Fibroblast of lung (primary cell): ENCODE measurements at places on chromosomes 4 and X. TPM values are rescaled to one million over a fixed set of nuclear protein-coding genes. Genes with fewer than 3 reads are reported as not detected.

Gene STK32B
- total RNA-seq: under 0.01 and 0.50 TPM in 2 replicates

DNA sequence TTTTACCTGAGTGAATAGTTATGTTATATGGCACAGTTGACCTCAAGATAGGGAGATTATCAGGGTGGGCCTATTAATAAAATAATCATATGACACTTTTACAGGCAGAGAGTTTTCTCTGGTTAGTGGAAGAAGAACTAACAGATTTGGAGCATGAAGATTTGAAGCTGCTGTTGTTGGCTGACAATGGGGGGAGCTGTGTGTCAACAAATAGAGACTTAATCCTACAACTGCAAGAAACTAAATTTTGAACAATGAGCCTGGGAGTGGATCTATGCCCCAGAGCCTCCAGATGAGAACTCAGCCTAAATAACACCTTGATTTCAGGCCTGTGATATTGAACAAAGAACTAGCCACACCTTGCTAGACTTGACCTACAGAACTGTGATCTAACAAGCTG lies 7.2 kb upstream of the CCSER1 start:
- no peak overlapping the region for H3K27ac ChIP-seq
- DNase-seq: no peak
- no peaks in the 10 kb centered on the region for H3K36me3 ChIP-seq
- no peak overlapping the region for H3K4me3 ChIP-seq
- H3K4me1 ChIP-seq: no peaks in the 10 kb centered on the region
- H3K27me3 ChIP-seq: no peaks in the 10 kb centered on the region

- H3K27ac ChIP-seq: no peak overlapping the region
- no peaks in the 10 kb centered on the region for H3K4me1 ChIP-seq
- peak; percentile 70 for DNase-seq
- no peaks in the 10 kb centered on the region for H3K36me3 ChIP-seq
- H3K4me3 ChIP-seq: no peak overlapping the region
These were observed 3.0 kb upstream of the CITED1 start for GRCh38 chrX:72308566-72309296.

DNA sequence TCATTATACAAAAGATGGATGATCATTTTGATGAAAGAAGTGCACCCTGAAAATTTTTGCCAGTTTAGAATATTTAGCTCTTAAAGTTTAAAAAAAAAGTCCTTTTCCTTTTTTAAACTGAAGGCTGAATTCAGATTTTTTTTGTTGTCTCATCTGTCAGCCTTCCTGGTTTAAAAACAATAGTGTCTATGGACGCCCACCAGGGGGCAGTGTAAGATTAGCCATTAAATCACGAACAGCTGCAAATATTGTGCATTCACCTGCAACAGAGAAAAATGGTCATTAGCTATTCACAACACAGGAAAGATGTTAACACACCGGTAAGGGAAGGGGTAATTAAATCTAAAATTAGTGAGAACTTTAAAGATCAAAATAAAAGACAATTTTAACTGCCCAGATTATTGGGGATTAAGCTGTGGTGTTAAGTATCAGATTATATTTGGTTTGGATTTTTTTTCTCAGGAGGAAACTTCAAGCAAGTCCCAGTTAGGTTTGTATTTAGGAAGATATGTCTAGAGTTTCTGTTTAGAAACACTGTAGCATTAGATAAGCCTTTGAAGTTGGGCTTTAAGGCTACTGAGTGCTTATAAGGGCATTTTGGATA lies 4.4 kb upstream of the CXorf38 start:
- no peak overlapping the region for H3K27ac ChIP-seq
- no peaks in the 10 kb centered on the region for H3K36me3 ChIP-seq
- DNase-seq: peak; percentile 64
- no peaks in the 10 kb centered on the region for H3K27me3 ChIP-seq

Gene SLC16A2
- total RNA-seq: 5.6 and 7.8 TPM in 2 replicates

GRCh38 chr4:140448830-140449229 lies 21.4 kb upstream of the CLGN start:
- no peak overlapping the region for H3K4me3 ChIP-seq
- no peaks in the 10 kb centered on the region for H3K36me3 ChIP-seq
- DNase-seq: peak; percentile 12
- H3K27me3 ChIP-seq: no peaks in the 10 kb centered on the region
- no peaks in the 10 kb centered on the region for H3K4me1 ChIP-seq
- H3K27ac ChIP-seq: no peak overlapping the region

- H3K4me3 ChIP-seq: no peak overlapping the region
- no peaks in the 10 kb centered on the region for H3K27me3 ChIP-seq
- no peaks in the 10 kb centered on the region for H3K4me1 ChIP-seq
- no peaks in the 10 kb centered on the region for H3K36me3 ChIP-seq
- no peak for DNase-seq
- no peak overlapping the region for H3K27ac ChIP-seq
These were observed 143.5 kb upstream of the GYPA start for GRCh38 chr4:144284026-144284425.

- DNase-seq: peak; percentile 45
- H3K27ac ChIP-seq: peak overlapping the region; percentile 44
- peaks cover 14% of the 10 kb centered on the region for H3K4me1 ChIP-seq
- no peaks in the 10 kb centered on the region for H3K27me3 ChIP-seq
- H3K36me3 ChIP-seq: no peaks in the 10 kb centered on the region
These were observed 19.1 kb downstream of the SH3BP2 start for GRCh38 chr4:2811830-2812611.

GRCh38 chrX:31228909-31229308 lies 157.1 kb upstream of the FTHL17 start:
- H3K27ac ChIP-seq: peak overlapping the region; percentile 57
- no peak overlapping the region for H3K4me3 ChIP-seq
- H3K27me3 ChIP-seq: no peaks in the 10 kb centered on the region
- H3K4me1 ChIP-seq: no peaks in the 10 kb centered on the region
- DNase-seq: no peak

- peak; percentile 5 for DNase-seq
- no peaks in the 10 kb centered on the region for H3K4me1 ChIP-seq
- no peak overlapping the region for H3K27ac ChIP-seq
- no peaks in the 10 kb centered on the region for H3K27me3 ChIP-seq
These were observed 90.8 kb upstream of the TSPAN5 start for GRCh38 chr4:98749206-98749605.

Gene PCDH11X
- 0.17 TPM in 1 of 2 replicates, not detected in the other for total RNA-seq

DNA sequence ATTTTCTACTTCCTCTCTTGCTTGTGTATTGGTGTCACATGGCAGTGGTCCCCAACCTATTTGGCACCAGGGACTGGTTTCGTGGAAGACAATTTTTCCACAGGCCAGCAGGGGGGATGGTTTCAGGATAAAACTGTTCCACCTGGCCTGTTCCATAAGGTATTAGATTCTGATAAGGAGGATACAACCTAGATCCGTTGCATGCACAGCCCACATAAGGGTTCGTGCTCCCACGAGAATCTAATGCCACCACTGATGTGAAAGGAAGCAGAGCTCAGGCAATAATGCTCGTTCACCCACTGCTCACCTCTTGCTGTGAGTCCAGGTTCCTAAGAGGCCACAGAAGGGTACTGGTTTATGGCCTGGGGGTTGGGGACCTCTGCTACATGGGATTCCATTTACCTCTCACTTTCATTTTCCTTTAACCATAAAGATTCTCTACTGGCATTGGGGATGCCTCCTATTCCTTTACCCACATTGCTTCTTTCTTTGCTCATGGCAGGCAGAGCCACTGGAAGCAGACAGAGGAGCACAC lies 38.1 kb downstream of the SEC31A start:
- no peak for DNase-seq
- no peaks in the 10 kb centered on the region for H3K27me3 ChIP-seq
- no peaks in the 10 kb centered on the region for H3K4me1 ChIP-seq
- H3K36me3 ChIP-seq: peaks cover 23% of the 10 kb centered on the region
- H3K4me3 ChIP-seq: no peak overlapping the region

Gene REPS2
- 0.50 and 0.77 TPM in 2 replicates for total RNA-seq

Gene CXCR3
- total RNA-seq: not detected in 2 replicates

Gene GAGE12H
- total RNA-seq: not detected in 2 replicates

DNA sequence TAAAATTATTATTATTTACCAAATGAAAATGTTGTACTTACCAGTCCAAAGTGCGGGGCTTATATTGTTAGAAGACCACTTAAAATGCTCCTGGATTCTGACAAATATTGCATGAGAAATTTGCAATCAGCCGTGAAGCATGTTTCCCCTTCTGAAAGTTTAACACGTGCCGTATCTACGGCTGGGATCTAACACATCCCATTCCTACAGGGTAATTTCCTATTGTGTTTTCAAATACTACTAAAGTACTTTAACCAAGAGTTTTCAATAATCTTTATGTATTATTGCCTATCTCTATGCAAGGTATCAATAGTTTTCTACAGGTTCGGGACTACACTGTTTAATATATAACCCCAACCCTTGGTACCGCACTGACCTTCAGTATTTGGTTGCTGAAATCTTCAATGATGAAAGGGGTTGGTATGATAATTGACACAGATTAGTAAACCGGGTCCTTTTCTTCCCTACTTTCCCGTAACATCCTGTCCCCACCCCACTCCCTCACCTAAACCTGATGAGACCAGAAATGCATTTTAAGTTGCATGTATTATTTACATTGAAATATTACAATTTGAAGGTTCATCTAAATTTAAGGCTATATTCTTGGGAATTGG lies 795 bp upstream of the BRWD3 start:
- no peaks in the 10 kb centered on the region for H3K27me3 ChIP-seq
- H3K4me3 ChIP-seq: peak overlapping the region; percentile 72
- peak; percentile 1 for DNase-seq
- peak overlapping the region; percentile 48 for H3K27ac ChIP-seq
- no peaks in the 10 kb centered on the region for H3K36me3 ChIP-seq

Gene ARL9
- total RNA-seq: 0.26 and 0.83 TPM in 2 replicates

DNA sequence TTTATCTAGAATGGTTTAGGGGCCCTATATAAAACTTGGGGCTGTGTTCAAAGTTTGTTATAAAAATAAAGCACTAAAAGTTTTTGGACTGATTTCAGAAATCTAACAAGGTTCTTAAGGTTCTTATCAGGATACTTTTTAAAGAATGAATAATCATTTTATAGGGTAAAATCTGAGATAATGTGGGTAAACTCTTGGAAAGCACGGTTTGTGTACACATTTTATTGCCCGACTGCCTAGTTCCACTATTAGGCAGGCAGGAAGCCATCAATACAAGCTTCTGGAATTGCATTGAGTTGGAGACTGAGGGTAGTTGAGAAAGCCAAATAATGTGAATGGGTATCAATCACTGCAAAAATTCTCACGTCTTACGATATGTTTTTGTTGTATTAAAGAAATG lies 331.0 kb upstream of the PITX2 start:
- H3K36me3 ChIP-seq: no peaks in the 10 kb centered on the region
- no peak overlapping the region for H3K27ac ChIP-seq
- no peaks in the 10 kb centered on the region for H3K27me3 ChIP-seq
- no peak for DNase-seq

Gene GAGE12J
- not detected in 2 replicates for total RNA-seq

DNA sequence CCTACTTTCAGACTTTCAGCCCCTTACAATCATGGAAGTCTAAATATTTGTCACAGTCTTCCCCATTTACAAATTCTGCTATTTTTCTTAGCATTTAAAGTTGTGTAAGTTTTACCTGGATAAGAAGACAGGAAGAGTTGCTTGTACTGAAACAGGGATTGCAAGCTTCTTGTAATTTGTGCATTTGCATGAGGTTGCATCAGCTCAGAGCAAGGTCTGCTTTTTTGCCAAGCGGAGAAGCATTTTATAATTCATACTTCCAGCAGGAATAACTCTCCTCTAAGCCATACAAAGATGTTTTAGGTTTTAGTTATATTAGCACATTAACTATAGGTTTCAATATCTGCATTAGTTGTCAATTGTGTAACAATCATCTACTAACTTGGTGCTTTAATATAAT lies 922.0 kb upstream of the PABPC4L start:
- H3K4me1 ChIP-seq: no peaks in the 10 kb centered on the region
- no peaks in the 10 kb centered on the region for H3K27me3 ChIP-seq
- no peak overlapping the region for H3K27ac ChIP-seq
- no peaks in the 10 kb centered on the region for H3K36me3 ChIP-seq

DNA sequence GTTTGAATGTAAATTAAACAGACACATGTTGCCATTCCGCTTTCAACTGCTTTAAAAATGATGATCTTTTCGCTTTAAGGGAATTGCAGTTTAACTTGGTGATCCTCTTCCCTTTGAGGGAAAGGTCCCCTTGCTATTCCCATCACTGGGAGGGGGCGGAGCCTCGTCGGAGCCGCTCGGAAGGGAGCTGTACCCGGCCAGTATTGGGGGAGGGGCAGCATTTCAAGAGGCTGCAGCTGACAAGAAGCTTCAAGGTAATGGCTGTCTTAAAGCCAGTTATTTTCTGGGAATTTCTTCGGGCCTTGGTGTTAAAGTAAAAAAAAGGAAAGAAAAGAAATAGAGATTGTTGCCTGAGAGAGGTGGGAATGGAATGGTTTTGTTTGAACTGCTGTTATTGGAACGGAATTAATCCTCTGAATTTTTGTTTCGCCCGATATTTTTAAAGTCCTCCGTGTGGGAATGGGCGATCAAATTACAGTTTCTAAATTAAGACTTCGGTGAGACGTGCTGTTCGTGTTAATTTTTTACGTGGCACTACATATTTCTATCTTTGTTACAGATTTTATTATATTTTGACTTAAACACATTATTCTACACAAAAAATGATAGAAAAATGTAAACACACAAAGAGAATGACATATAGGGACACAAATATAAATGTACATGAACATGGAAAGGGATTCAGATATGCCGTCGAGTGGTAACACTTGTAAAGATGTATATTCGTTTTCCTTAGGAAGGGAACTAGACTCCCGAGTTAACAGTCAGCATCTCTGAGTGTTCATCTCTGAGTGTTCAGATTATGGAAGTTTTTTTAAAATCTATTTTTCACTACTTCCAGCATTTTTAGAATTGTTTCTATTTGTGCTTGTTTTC lies 9.2 kb downstream of the PWWP3B start:
- no peaks in the 10 kb centered on the region for H3K4me1 ChIP-seq
- H3K27ac ChIP-seq: no peak overlapping the region
- H3K27me3 ChIP-seq: no peaks in the 10 kb centered on the region
- peak; percentile 14 for DNase-seq
- no peaks in the 10 kb centered on the region for H3K36me3 ChIP-seq

DNA sequence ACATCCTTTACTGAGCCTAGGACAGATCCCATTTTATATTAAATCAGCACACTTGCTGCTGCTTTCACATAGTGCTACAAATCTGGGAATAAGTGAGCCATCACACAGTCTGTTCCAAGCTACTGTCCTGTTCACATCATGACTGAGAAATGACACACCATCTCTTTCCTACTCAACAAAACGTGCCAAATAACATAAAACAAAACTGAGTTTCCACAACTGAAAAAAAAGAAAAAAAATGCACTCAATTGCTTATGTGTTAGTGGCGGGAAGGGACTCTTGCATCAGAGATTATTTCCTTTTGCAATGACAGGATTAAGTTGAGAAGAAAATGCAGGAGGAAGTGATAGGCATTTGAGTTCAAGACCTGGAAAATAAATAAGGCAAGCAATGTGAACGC lies 109.0 kb downstream of the SHROOM4 start:
- H3K4me3 ChIP-seq: no peak overlapping the region
- no peak overlapping the region for H3K27ac ChIP-seq
- no peaks in the 10 kb centered on the region for H3K36me3 ChIP-seq
- H3K4me1 ChIP-seq: no peaks in the 10 kb centered on the region
- no peaks in the 10 kb centered on the region for H3K27me3 ChIP-seq
- peak; percentile 0 for DNase-seq

GRCh38 chrX:21374163-21374993 lies at the start of gene CNKSR2:
TSS of gene CNKSR2 (plus strand) at chrX:21374418. CDS start at chrX:21374898, 480 bp downstream.
- no peak within 1 kb of the TSS for H3K27ac ChIP-seq
- no peaks in the 10 kb centered on the region for H3K36me3 ChIP-seq
- no peaks in the 10 kb centered on the region for H3K27me3 ChIP-seq

Gene POU3F4
- under 0.01 TPM in 1 of 2 replicates, not detected in the other for total RNA-seq

Gene ODAPH
- total RNA-seq: not detected in 2 replicates

- no peak overlapping the region for H3K27ac ChIP-seq
- no peaks in the 10 kb centered on the region for H3K27me3 ChIP-seq
- no peak overlapping the region for H3K4me3 ChIP-seq
- no peaks in the 10 kb centered on the region for H3K36me3 ChIP-seq
These were observed 168.9 kb downstream of the GPAT3 start for GRCh38 chr4:83704786-83705185.
